ENCODE measurements at places on chromosomes 12 and 14.

GRCh38 chr14:96574633-96575632, 72.8 kb downstream of the PAPOLA start:
- DNase-seq: peak; percentile 85

- no peak for DNase-seq
Measured at GRCh38 chr14:28776482-28777266, 10.1 kb downstream of the FOXG1 start.

DNA sequence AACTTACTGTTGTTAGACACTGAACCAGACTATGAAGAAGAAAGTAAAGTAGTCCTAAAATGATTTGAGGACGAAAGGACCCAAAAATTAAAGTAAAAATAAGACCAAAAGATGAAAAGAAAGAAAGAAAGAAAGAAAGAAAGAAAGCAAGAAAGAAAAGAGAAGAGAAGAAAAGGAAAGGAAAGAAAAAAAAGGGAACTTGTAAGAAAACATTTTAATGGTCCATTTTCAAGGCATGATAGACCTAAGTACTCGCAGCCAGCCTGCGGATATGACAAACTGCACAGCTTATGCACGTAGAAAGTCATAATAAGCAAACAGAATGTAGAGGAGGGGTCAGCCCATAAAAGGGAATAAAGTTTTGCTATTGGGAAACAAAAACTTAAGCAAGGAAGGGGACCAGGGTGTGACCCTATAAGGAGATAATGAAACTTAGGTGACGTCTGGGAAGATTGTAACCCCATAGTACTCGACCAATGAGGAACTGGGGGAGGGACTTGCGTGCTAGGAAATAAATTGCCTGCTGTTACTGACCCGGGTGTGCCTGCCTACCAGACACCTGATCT, 59.7 kb downstream of the APOBEC1 start:
- no peak for DNase-seq

GRCh38 chr12:19937161-19937560, 431.2 kb upstream of the PDE3A start:
- no peak for DNase-seq

DNA sequence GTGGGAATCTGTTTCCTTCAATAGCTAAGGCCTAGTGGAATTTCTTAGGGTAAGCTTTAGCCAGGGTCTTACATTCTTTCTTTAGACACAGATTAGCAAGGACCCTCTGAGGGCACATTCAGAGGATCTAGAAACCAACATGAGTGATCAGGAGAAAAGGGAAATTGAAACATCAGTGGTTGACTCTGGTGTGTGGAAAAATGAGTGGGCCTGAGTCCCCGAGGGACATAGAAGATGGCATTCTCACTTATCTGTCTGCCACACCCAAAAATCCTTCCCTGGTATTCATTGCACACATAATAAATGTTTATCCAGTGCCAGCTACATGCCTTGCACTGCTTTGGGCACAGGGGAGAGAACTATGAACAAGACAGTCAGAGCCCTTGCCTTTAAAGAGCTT, 82.9 kb downstream of the SSPN start:
- DNase-seq: no peak

GRCh38 chr14:91383439-91383838, 34.2 kb downstream of the CCDC88C start:
- DNase-seq: no peak

GRCh38 chr12:56120158-56120846, 2.2 kb downstream of the ZC3H10 start:
- no peak for DNase-seq

DNA sequence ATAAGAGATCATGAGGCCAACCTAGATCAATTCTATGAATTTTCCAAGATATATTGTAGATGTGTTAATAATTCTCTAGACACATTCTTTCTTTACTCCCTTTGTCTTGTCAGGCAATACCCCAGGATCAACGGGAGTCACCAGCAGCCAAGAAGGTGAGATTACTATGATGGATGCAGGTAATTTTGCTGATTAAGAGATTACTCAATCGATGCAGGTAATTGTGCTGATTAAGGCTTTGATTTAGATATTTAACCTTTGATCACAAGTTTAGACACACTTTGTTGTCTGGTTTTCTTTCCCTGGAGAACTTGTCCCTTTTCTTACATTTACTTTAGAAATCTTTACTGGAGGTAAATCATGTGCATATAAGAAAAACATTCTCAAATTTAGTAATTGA, 134.3 kb upstream of the CNTN1 start:
- no peak for DNase-seq

DNA sequence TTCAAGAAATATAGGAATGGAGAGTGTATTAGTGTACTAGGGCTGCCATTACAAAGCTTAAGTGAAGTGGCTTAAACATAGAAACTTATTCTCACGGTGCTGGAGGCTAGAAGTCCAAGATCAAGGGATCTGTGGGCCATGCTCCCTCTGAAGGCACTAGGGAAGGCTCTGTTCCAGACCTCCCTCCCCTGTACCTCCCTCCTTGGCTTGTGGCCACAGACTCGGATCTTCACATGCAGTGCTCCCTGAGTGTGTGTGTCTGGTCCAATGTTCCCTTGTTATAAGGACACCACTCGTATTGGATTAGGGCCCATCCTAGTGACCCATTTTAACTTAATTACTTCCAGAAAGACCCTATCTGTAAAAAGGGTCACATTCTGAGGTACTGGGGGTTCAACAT, 225.6 kb downstream of the VRK1 start:
- no peak for DNase-seq

DNA sequence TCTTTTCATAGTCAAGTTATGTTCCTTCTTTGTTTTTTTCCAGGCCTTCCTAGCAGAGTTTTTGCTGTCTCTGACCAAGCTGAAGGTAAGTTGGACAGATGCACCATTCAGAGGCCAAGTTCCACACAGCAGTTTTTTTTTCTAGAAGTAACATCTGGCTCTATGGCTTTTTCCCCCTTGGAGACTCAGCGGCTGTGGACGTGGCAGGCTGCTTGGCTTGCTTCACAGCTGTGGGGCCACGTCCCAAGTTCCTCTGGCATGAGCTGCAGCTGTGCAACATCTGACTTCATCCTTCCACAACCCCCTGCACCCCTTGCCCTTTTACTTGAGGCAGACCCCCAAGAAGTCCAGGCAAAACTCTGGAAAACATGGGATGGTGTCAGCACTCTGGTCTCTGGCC, 24.2 kb upstream of the RHOJ start:
- DNase-seq: peak; percentile 63

- peak; percentile 30 for DNase-seq
Measured at GRCh38 chr14:94681300-94682060, 69.3 kb downstream of the SERPINA3 start.

GRCh38 chr12:46369095-46369473, 3.5 kb downstream of the SLC38A2 start:
- DNase-seq: no peak

DNA sequence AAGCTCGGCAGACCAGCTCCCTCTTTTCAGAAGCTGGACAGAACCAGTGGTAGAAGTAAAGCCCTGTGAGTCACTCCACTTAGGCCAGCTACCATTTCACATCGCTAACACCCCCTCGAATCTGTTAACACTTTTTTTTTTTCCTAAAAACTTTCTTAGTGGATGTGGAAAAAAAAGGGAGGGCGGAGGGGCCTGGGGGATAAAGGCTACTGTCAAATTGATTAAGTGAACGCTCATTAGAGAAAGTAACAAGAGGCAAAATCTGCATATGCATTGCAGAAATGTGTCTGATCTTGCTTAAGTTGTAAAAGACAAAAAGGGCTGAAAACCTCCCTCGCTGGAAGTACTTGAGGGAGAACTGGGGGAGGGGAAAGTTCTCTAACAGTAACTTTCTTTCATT, 86.6 kb upstream of the OTX2 start:
- no peak for DNase-seq

DNA sequence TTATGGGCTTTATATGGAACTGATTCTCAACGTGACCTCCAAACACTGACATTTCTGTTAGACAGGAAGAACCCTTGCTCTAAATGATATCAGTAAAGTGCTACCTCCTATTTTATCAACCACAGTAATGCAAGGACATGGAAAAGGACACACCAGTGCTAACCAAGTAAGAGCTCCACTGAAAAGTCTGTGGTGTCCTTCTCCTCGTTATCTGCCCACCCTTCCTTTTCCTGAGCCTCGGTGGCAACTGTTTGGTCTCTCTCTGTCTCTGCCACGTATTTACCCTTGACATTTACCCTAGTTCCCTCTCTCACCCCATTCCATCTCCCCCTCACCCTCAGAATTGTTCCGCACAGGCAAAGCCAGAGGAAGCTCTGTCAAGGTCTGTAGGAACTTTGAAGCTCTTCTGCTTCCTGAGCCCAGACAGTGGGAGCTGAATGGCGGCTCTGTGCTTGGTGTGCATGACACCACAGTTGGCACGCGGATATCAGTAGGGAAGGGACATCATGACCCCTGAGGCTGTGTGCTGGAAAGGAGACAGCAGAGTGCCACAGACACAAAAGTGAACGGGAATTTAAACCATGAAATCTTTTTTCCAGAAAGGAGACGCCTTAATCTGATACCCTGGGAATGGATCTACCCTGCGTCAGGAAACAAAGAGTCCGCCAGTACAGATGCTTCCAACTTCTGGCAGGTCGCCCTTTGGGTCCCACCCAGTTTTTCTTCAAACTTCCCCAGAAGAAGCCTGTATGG, 50.8 kb downstream of the NTN4 start:
- DNase-seq: no peak

DNA sequence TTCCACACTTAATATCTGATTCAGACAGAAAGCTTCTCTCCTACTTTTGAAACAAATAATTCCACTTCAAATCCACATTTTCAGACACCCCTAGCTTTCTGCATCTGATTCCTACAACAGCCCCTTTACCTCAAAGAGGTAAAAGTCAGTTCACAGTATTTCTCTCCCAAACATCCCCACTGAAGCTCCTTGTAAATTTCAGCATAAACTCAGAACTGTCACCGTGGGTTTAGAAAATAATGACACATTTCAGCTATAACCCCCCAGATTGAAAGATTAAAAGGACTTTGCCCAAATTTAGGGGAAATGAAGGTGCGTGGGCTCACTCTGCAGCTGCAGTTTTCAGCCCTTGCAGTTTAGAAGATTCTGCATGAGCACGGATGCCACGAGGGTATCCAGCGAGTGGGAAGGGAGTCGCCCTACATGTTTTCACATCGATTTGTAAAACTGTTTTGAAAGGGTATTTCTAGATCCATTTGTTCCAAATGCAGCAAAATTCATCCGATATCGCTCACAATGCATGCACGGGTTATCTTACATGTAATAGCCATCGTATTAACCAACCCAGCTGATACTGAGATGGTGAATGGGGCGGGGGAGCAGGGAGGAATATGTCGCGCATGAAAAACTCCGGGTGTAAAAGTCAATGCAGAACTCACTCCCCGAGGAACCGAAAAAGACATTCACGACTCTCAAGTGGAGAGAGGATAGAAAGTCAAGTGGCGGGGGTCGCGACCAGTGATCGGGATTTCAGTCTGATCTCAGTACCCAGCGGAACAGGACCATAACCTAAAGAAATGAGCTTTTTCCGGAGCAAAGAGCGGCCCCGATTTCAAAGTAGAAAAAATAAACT, 5.0 kb upstream of the CCND2 start:
- DNase-seq: no peak

GRCh38 chr12:72271451-72272090, 599 bp upstream of the TRHDE start:
- peak; percentile 71 for DNase-seq

GRCh38 chr12:92814584-92814983, 111.8 kb downstream of the PLEKHG7 start:
- no peak for DNase-seq

DNA sequence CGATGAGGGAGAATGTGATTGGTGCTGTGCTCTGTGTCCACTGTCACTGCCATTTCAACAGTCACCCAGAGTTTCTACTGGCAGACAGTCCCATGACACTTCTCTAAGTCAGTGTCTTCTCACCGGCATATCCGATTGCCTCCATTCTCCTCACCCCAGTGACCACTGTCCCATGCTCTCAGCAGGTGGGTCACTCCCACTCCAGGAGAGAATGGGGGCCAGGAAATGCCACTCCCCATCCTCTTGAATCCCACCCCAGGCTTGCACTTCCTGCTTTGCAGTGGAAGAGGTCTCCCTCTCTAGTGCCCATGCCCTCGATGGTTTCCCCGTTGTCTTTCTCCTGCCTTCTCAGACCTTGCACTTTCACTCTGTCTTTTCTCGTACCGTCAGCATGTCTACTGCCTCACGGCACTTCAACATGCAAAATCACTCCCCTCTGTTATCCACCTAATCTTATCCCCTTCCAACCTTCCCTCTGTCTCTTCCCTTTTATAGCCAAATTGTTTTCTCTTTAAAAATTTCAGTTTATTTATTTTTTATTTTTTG, 2.2 kb upstream of the EP400 start:
- DNase-seq: no peak

GRCh38 chr12:40137252-40137651, 31.4 kb upstream of the SLC2A13 start:
- DNase-seq: no peak

DNA sequence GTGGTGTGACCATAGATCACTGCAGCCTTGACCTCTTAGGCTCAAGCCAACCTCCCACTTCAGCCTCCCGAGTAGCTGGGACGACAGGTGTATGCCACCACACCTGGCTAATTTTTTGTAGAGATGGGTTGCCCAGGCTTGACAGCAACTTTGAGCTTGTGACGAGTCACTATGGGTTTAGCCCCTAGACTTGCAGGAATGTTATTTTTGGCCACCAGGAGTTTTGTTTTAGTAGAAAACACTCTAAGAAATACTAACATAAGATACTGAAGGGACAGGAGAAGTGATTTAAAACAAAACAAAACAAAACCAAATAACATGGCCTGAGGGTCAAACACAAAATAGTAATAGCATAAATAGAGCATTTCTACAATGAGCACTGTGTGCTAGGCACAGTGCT, 26.4 kb downstream of the SETD3 start:
- peak; percentile 28 for DNase-seq

DNA sequence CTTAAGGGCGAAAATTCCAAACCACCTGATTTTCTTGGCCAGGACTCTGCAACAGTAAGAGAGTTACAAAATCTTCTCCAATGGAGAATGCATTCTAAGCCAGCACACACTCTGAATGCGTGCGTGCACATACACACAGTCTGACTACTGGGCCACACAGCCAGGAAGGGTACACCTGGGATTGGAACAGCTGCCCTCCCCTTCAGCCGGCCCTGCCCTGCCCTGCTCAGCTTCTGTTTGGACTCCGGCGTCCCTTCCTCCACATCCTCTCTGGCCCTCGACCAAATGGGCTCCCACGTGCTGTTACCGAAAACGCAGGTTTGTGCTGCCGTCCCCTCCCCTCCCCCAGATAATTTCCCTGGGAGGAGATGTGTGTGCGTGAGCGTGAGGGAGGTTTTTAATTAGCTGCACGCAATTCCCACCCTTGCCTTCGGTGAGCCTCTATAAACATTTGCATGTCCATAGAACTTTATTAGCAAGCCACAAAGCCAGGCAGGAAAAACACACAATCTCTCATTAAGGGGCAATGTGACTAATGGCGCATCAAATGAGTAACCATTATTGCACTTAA, 43.0 kb downstream of the CCNK start:
- no peak for DNase-seq

GRCh38 chr12:131687346-131688125, 23.4 kb upstream of the SFSWAP start:
- DNase-seq: no peak

- peak; percentile 40 for DNase-seq
Measured at GRCh38 chr12:41743835-41744234, 400.8 kb downstream of the GXYLT1 start.
